ENCODE measurements at places on chromosomes 1 and 21. TPM values are rescaled to one million over a fixed set of nuclear protein-coding genes. Genes with fewer than 3 reads are reported as not detected.
A peak's percentile ranks its signal among the peaks of the same experiment; 100 is the strongest.

GRCh38 chr1:147748676-147749350, 11.6 kb downstream of the GJA5 start:
- DNase-seq, result no peak

DNA sequence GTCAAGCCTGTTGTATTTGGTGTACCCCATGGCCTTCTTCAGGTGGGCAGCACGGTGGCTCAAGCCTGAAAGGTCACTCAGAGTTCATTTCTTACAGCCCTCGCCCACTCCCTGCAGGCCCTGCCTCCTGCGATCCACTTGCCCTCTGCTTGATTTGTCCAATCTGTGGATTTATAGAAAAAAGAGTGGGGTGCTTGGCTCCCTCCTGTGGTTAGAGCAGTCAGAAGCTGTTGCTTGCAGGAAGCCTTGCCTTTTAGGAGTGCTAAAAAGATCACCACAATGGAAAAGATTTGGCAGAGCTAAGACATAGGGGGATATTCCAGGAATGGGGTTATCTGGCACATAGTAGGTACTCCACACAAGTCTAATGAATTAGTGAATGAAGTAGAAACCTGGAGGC, 108.0 kb upstream of the TRABD2B start:
- no peak for DNase-seq

GRCh38 chr1:108560874-108561459, 1.1 kb downstream of the EEIG2 start:
- peak; percentile 66 for DNase-seq

- no peak for DNase-seq
Measured at GRCh38 chr1:18548643-18549042, 67.9 kb downstream of the KLHDC7A start.

DNA sequence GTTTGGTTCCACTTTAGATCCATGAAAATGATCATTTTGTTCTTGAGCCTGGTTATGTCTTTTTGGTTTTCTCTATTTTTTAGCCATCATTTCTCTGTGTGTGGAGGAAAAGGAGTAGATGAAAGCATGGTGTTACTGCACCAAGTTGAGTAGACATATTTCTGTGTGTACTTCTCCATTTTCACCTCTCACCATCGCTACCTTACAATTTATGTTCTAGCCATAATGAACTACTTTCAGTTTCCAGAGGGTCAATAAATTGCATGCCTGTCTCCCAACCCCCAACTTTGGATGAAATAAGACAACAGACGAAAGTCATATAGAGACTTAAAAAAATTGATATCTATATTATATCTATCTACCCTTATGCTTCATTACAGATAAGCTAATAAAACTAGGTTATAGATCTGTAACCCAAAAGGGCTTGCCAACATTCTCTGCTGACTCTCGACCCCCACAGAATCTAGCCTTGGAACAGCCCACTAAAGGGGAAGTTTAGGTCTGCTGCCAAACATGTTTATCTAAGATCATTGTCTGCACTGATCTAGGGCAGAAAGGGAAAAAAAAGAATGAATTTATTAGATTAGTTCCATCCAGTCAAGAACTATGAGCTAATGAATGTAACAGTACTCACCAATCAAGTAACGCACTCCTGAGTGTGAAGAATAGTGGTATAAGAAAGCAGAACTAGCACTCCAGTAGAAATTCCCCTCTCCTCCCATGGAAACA, 7.5 kb upstream of the MAN1A2 start:
- DNase-seq, result no peak

- peak; percentile 27 for DNase-seq
Measured at GRCh38 chr1:218447010-218447689, 102.0 kb downstream of the TGFB2 start.

DNA sequence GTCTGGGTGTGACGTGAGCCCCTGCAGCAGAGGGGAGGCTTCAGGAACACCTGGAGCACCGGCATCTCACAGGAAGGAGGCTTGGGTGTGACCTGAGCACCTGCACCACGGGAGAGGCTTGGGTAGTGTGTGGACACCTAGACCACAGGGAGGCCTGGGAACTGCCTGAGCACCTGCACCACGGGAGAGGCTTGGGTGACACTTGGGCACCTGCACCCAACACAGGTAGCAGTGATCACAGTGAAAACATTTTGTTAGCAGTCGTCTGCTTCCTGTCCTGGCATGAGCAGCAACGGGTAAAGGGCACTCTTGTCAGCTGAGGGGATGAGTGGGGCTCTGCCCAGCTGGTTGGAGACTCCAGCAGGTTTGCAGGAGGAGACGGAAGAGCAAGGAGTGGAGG, 22.4 kb downstream of the LRRC3 start:
- no peak for DNase-seq

DNA sequence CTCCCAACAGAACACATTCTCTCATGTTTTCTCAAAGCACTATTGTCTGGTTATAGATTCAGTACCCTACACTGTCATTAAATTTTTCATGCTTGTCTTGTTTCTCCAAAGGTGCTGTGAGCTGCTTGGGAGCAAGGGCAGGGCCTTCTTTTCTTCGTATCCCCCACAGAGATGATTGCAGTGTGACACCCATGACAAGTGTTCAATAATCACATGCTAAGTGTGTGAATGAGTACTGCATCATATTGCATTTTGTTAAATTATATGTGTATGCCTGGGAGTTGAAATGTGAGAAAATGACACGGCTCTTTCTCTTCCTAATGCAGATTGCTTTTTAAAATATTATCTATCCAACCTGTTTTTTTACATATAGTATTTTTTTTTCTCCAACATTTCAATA, 57.3 kb upstream of the MAGI3 start:
- no peak for DNase-seq

DNA sequence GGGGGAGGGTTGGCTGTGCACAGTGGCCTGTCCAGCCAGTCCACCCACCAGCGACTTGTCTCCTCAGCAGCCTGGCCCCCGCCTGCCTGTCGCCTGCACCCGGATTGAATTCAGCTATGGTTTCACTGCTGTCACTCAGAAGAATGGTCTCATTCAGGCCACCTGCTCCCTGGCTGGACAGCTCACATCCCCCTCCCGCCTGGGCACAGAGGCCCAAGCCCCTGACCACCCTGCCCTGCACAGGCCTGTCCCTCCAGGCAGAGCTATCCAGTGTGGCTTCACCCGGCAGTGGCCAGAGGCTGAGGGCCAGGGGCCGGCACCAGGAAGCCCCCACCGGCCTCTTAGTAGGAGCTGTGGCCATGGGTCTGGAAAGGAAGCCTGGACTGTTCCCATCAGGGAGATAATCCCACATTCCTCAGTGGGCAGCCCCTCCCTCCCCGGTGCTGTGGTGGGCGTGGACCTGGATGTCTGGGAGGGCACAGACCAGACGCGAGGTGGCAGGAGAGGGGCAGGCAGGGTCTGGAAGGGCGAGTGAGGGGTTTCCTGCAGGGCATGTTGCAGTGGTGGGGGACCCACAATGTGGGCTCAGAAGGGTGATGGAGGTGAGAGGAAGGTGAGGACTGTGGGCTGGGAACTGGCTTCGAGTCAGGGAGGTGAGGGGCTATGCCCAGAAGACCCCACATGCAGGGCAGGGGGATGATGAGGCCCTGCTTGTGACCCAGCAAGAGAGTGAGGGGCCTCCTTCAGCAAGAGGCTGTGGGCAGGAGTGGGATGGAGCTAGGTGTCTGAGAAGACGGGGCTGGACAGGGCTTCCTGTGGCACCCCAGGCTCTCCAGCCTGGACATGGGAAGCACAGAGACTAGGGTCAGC, 30.4 kb downstream of the WNT9A start:
- DNase-seq, result peak; percentile 48

GRCh38 chr1:152141971-152142584, 16.9 kb downstream of the RPTN start:
- DNase-seq, result peak; percentile 44

The C1orf210 gene
- not detected for total RNA-seq

The KLHL12 gene
- total RNA-seq, result 20.2 TPM

The SLC16A4 gene
- total RNA-seq, result 6.3 TPM

The HSPB7 gene
- total RNA-seq, result 3,018 TPM

The CAPN8 gene
- total RNA-seq, result not detected

The IL22RA1 gene
- total RNA-seq, result 0.28 TPM
